Omental fat pad (tissue), 4 donors: ENCODE measurements at places on chromosomes 2 and 18.

DNA sequence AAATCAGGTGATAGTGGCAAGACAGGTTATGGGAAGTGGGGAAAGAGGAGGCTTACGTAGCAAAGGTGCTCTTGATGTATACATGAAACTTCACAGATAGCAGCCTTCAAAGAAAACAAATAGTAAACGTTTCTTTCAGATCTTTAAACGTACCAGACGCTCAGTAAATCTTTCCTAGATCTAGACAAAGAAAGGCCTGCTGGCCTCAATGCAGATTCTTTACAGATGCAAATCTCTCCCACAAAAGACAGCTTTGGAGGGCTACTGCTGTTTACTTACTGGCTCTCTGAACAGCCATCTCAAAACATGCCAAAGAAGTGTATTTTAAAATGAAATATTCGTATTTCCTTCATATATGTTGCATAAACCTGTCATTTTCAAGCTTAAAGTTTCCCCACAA lies 1279.9 kb upstream of the NRXN1 start:
- no peak for DNase-seq

DNA sequence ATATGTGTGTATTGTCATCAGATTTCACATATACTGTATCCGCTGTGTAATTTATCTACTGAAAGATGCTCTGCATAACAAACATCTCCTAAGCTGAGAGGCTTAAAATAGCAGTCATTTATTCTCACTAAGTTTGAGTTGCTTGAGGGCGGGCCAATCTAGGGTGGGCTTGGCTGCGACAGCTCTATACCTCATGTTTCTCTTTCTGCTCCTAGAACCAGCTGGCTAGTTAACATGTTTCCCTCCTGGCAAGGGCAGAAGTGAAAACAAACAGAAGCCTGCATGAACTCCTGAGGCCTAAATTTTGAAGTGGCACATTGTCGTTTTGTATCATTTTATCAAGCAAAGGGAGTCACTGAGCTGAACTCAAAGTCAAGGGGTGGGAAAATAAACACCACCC lies 585.0 kb upstream of the VRK2 start:
- no peak for DNase-seq

GRCh38 chr2:29920631-29921559 lies 491 bp downstream of the ALK start:
- DNase-seq = no peak

DNA sequence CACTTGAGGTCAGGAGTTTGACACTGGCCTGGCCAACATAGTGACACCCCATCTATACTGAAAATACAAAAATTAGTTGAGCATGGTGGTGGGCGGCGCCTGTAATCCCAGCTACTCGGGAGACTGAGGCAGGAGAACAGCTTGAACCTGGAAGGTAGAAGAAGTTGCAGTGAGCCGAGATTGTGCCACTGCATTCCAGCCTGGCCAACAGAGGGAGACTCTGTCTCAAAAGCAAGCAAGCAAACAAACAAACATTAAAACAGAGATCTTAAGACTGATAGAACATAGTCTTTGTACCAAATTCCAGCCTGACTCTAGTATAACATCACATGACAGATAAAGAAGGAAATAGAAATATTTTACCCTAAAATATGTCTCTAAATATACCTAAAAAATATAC lies 168.1 kb downstream of the PTPRM start:
- no peak for DNase-seq
